HAP-1 (cell line): ENCODE measurements at places on chromosomes 12 and 14.

DNA sequence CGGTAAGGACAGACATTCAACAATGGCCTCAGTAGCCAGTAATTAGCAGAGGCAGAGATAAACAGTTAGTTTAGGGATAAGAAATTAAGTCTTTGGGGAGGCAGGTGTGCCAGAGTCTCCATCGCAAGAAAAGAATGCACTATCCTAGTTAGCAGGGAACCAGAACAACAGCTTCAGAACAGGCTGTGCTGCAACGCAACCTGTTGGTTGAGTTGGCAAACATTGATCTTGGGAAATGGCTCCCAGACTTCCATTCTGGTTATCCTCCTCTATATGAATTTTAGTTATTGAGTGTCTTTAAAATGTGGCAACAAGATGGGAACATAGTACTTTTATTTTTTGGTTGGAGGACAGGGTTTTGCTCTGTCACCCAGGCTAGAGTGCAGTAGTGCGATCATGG is 12.3 kb upstream of the LEMD3 start:
- DNase-seq = no peak

DNA sequence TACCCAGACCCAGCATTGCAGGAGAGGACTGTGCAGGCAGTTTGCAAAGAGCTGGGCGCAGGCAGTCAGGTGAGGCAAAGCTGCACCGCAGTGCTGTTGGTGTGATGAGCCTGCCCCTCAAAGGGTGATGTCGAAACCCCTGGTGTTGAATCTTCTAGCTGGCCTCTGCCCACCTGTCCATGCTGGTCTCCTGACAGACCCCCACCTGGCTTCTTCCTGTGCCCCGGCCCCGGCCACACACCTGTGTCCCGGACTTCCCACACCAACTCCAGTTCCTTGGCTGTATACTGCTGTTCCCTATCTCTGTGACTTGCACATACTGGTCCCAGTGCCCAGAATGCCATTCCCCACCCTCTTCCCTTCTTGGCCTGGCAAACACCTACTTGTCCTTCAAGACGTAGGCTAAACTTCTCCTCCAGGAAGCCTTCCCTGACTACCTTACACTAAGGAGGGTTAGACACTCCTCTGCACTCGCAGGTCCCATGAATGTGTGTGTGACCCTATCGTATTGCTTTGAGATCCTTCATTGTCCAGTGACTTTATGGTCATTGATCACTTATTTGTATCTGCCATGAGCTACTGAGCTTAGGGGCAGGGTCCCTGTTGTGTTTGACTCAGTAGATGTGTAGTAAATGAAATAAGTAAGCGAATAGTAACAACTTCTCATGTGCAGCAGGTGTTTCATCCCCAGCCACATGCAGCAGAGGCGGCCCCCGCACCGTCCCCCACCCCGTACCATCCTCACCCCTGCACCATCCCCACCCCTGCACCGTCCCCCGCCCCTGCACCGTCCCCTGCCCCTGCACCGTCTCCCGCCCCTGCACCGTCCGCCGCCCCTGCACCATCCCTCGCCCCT is 37.4 kb downstream of the ESRRB start:
- no peak for DNase-seq

DNA sequence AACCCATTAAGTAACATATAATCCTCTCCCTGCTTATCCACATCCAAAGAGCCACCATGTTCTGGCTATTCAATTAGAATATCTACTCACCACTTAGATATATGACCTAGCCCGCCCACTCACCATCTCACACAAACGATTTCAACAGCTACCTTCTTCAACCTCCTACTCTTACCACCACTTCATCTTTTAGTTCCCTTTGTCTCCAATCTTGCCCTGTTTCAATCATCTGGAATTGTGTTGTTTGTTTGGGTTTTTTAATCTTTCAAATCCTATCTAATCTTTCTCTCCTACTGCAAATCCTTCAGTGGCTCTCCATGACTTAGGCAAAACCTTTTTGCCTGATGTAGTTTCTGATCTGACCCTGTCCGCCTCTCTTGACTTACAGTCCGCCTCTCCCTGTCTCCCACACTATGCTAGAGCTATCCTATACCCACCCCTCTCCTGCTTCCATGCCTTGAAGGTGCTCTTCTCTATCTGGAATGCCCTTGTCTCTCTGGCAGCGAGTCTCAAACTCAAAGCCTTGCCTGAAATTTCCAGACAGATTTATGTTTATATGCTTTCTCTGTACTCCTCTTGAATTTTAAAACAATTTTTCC is 161.0 kb upstream of the CRY1 start:
- no peak for DNase-seq

DNA sequence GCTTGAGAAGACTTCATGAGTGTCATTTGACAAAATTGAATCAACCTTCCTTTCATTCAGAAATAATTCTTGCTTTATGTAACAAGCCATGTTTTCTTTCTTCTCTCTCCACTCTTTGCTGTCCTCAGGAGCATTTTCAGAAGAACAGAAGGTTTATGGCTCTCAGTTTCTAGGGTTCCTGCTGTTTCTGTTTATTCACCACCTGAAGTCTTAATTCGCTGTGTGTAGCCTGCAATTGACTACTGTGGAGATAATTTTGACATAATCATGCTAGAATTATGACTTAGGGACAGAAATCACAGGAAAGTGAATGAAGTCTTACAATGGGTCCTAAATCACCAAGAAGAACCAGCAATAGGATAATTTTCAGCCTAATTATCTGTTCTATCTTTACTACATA is 7.2 kb upstream of the PLEKHG7 start:
- DNase-seq = no peak

DNA sequence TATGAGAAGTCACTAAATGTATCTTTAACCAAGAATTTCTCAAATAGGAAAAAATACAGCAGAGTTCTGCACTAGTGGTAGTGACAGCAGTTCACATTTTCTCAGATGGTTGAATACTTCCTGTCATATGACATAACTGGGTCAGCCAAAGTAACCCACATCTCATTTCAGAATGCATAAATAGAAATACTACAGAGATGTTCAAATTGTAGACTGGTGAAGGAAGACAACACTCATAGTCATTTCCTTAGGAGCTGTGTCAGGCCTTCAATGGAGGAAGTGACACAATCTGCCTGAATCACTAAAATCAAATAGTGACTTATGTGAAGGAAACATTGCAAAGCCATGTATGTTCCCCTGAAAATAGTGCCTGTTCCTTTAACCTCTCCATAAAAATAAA is 32.4 kb downstream of the FERMT2 start:
- no peak for DNase-seq

DNA sequence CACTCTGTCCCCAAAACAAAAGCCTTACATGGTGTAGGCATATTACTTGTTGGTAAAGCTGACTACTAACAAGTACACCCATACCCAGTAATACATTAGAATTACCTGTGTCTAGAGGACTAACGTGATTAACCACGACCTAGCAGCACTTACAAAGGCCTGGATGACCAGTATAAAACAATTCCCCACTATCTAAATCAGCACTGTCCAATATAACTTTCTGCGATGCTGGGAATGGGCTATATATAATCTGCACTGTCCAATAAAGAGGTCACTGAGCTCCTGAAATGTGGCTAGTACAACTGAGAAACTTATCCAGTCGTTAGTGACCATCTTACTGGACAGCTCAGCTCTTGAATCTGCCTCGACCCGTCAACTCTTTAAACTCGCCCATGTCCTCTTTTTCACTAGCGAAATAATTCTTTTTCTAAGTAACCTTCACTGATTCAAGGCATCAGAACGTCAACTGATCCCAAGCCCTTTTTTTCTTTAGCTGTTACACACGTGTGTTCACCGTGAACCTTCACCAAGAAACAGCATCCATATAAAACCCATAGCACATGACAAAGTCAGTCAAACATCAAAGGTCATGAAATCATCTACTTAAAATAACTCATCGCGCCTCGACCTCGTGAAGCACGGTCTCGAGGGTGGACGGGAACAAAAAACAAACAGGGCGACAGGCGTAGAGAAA is 905 bp upstream of the CIPC start:
- peak; percentile 19 for DNase-seq

DNA sequence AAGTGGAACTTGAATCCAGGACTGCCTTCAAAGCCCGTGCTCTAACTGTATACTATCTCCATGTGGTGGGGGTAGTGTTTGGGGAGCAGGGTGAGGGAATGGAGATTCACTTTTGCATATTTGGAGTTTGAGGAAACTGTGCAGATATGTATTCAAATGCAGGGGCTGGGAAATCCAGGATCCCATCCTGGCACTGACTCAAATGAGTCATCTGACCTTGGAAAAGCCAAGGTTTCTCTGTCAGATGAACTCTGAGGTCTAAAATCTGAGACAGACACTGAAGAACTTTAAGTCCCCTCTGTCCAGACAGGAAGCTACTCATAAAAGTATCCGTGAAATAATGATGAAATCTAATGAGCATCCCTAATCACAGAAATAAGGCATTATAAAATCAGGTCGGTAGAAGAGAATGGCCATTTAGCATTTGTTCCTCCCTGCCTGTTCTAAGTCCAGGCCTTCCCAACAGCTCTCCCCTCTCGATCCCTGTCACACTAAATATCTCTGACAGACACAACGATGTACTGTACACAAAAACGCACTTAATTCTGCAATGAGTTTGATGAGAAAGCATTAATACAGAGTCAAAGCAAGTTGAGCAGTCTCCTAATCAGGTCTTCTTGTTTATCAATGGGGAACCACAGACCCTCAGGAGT is 14.4 kb downstream of the NIN start:
- peak; percentile 33 for DNase-seq

DNA sequence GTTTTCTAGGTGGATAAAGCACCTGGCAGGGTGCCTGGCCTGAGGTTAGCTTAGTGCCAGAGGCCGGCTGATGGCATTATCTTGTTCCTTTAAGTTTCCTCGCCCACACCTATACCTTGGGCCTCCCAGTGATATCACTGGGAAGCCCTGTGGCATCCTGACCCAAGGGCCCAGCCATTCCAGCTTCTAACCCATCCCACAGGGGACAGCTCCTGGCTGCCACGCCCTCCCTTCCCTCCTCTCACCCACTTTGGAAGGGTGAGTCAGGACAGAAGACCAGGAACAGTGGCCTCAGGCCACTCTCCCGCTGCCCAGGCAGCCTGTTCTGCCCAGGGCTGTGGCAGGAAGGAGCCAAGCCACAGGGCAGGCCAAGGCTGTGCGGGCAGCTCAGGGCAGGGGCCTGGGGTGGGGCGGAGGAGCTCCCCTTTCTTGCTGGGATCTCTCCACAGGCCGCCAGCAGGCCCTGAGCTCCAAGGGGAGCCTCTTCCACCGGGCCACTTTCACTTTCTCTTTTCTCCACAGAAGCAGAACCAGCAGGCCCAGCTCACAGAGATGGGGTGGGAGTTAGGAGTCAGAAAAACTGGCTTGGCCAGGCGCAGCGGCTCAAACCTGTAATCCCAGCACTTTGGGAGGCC is 75.1 kb downstream of the IRF2BPL start:
- no peak for DNase-seq

DNA sequence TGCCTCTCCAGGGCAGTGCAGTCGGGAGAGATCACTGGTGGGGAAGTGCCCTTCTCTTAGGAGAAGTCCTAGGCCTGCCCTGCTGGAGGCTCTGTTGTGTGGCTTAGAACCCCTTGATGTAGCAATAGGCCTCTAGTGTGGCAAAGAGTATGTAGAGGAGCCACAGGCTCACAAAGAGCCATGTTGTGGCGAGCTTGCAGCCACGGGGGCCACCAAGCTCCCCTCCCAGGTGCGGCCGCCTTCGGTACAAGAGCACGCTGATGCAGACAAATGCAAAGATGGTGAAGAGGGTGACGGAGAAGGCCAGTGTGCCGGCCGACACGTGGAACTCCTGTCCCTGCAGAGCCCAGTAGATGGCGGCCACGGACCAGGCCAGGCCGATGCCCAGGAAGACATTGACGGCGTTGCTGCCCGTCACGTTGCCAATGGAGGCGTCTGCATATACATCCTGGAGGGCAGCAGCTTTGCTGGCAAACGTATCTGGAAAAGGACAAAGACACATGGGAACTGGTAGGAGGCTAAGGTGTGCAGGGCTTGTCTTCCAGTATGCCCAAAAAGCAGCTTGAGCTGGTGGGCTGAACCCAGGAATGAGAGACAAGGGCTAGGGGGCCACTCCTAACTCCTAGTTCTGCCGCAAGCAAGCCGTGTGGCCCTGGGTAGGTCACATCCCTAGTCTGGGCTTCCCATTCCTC is 142.8 kb downstream of the SLC8A3 start:
- peak; percentile 77 for DNase-seq

- DNase-seq = no peak
Observed at GRCh38 chr12:32920506-32921085, 24.0 kb upstream of the PKP2 start.

- no peak for DNase-seq
Observed at GRCh38 chr12:54572881-54573280, 15.6 kb downstream of the PPP1R1A start.

DNA sequence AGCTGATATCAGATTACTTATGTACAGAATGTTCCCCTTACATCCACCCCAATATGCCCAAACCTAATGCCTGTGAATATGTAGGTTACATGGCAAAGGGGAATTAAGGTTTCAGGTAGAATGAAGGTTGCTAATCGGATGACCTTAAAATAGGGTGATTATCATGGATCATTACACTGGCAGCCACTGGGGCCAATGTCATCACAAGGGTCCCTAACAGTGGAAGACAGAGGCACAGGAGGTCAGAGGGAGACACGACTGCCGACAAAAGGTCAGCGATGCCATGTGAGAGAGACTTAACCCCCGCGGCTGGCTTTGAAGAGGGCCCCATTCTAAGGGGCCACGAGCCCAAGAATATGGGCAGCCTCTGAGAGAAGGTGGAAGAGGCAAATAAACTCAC is 106.8 kb upstream of the EVL start:
- no peak for DNase-seq

DNA sequence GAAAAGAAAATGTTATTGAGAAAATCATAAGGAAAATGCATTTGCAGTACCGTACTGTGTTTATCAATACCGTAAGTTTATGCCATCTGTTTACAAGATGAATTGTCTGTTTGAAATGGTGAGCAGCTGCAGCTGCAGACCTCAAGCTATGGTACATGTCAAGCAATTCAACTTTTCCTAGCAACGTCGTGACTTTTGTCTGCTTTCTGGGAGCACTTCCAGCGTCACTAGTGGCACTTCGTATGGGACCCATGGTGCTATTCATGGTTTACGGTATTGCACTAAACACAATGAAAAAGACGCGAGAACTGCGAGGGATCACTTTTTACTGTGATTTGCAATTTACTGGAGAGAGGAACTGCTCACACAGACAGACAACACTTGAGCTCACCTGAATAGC is 160.8 kb downstream of the UNC79 start:
- no peak for DNase-seq

DNA sequence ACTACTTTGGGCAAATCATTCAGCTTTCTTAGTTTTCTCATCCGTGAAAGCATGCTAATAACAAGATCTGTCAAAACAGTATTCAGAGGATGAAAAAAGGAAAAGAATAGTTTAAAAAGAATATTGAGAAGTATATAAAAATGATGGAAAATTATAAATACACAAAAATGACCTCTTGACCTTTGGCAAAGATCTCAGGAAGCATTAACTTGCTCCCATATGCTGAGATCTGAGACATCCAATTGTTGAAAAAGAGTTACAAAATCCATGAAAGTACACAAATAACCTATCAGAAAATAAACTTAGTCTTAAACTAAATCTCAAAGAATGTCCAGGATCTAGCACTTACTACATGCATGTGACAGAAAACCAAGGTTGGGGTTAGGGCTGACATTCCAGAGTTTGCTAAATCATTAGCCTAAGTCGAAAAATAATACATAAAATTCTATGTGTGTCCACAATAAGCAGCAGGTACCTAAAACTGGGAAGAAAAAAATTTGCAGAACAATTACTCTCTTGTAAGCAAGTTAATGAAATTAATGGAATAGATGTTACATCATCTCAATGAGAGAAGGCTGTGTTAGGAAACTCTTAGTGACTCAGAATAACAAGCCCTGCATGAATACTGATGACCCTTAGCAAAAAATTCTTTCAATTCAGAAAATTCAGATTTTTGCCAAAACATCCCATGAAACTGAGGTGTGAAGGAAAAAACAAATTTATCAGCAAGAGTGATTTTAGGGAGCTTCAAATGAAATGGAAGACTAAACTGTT is 3.4 kb downstream of the PAH start:
- DNase-seq = no peak
